Activated T-helper 1 cell treated with anti-CD3 and anti-CD28 coated beads, Interleukin-2, amount 50 U/mL, for 16 hours (primary cell): ENCODE measurements at places on chromosomes 11 and 22.

GRCh38 chr22:27801202-27801615 lies 347 bp downstream of the MN1 start:
- no peak for DNase-seq

GRCh38 chr22:49044091-49044490 lies 783.6 kb downstream of the BRD1 start:
- DNase-seq, result no peak

GRCh38 chr11:72974487-72975205 lies 160.4 kb downstream of the ATG16L2 start:
- no peak for DNase-seq

DNA sequence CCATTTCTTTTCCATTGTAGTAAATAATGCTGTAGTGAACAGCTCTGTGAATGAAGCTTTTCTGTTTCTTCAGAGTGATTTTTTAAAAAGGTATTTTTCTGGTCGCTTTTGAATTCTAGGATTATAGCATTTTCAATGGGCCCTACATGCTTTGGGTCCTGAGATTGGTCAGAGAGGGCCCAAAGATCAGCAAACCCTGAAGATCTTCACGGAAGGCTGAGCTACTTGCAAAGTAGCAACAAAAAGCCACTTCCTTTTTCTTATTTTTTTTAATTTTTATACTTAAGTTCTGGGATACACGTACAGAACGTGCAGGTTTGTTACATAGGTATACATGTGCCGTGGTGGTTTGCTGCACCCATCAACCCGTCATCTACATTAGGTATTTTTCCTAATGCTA lies 200.5 kb downstream of the FAT3 start:
- DNase-seq, result no peak
